Sigmoid colon (tissue), 7 donors: ENCODE measurements at places on chromosomes 5 and 9. TPM values are rescaled to one million over a fixed set of nuclear protein-coding genes. Genes with fewer than 3 reads are reported as not detected.

DNA sequence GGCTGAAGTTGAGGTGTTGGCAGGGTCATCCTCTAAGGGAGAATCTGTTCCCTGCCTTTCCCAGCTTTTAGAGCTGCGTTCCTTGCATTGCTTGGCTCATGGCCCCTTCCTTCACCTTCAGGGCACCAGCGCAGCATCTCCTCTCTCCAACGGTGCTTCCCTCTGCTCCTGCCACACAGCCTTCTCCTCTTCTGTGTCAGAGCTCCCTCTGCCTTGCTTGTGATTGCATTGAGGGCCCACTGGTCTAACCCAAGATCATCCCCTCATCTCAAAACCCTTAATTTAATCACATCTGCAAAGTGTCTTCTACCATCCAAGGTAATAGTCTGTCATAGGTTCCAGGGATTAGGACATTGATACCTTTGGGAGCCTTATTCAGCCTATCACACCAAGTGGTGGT is 205.7 kb upstream of the TBCA start:
- H3K4me1 ChIP-seq = no peaks in the 10 kb centered on the region
- no peaks in the 10 kb centered on the region for H3K36me3 ChIP-seq
- no peaks in the 10 kb centered on the region for H3K27me3 ChIP-seq
- H3K4me3 ChIP-seq = no peak overlapping the region
- no peak overlapping the region for H3K27ac ChIP-seq

GRCh38 chr5:3827624-3828023 is 232.0 kb downstream of the IRX1 start:
- no peak overlapping the region for H3K4me3 ChIP-seq
- DNase-seq = no peak
- H3K27me3 ChIP-seq = no peaks in the 10 kb centered on the region
- H3K27ac ChIP-seq = no peak overlapping the region
- peaks cover 10% of the 10 kb centered on the region for H3K4me1 ChIP-seq

DNA sequence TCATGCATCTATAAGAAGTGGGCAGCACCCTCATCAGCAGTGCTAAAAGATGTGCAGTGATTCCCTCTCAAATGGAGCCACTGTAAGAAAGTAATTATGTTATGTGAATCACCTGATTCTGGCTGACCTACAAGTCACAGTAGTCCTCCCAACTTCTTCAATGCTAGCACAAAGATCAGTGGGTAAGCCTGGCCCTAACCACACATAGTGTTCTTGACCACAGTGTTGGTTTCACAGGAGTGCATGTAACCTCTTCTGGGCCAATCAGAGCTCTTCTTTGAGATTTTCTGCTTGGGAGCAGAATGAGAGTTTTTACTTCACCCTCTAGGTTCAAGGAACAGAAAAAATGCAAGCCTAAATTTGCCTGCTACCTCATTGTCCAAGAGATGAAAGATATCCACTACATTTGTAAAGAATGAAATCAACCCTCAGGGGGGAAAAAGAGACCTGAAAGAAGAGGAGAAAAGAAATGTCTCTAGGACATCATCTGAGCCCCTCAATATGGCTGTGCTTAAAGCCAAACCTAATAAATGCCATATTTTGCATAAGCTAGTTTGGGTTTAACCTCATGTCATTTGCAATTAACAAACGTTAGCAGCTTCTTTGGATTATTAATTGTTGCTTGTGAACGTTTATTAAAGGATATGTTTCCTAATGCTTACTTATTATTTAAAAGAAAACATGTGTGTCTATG is 65.3 kb upstream of the ADRB2 start:
- H3K36me3 ChIP-seq = no peaks in the 10 kb centered on the region
- H3K4me1 ChIP-seq = no peaks in the 10 kb centered on the region
- H3K27me3 ChIP-seq = no peaks in the 10 kb centered on the region
- DNase-seq = no peak
- no peak overlapping the region for H3K4me3 ChIP-seq

The APC gene
- 46.1 TPM for total RNA-seq
